Keratinocyte (primary cell): ENCODE measurements at places on chromosomes 16 and 17. TPM values are rescaled to one million over a fixed set of nuclear protein-coding genes. Genes with fewer than 3 reads are reported as not detected.

TSPAN10 gene
- 0.89 to 2.9 TPM (median 1.3 TPM) in 3 replicates for polyA plus RNA-seq

CORO7 gene
- polyA plus RNA-seq = 8.4 to 12.5 TPM (median 12.2 TPM) in 3 replicates

TBC1D3G gene
- not detected in 3 replicates for polyA plus RNA-seq

KRT28 gene
- polyA plus RNA-seq = not detected in 3 replicates

LPO gene
- not detected in 3 replicates for polyA plus RNA-seq

HS3ST3A1 gene
- 0.04 to 0.42 TPM (median 0.29 TPM) in 3 replicates for polyA plus RNA-seq

TP53TG3 gene
- polyA plus RNA-seq = not detected in 3 replicates
